NCI-H1694 treated with DMSO at 0.1 percent for 48 hours (cell line): ENCODE measurements at places on chromosomes 13 and 19.
A peak's percentile ranks its signal among the peaks of the same experiment; 100 is the strongest.

GRCh38 chr19:47280183-47280797 is 5.6 kb downstream of the INAFM1 start:
- DNase-seq, result no peak

DNA sequence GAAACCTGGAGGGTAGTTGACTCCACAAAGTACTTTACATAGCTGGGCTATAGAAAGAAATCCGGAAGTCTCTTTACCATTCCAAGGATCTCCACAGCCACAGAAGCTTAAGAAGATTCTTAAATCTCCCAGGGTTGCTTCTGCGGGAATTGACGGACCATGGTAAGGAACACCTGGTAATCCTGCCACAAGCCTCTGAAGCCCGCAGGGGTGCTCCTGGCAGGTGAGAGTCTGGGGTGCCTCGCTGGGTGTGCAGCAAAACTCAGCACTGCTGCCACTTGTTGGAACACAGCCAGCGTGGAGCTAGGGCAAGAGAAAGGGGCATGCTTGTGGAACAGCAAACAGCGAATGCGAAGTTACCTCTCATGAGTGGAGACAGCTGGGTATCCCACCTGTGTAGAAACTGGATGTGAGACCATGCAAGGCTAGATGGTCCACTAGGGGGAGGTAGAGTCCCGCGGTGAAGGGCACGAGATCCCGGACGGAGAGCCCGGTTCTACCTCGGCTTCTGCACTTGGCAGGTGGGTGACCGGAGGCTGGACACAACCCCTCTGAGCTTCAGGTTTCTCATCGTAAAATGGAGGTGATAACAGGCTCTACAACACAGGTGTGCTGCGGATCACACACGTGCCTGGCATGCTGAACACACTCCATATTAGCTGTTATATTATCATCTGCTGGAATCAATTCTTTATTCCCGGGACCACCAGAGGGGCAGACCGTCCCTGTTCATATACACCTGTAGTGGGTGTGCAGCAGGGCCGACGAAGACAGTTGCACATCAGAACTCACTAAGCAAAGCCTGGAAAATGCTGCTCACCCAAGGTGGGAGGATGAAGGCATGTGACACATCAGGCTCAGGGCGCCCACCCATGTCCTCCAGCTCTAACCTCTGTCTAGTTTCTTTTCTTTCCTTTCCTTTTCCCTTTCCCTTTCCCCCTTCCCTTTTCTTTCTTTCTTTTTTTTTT is 24.1 kb upstream of the UBAC2 start:
- DNase-seq, result peak; percentile 57

- peak; percentile 9 for DNase-seq
Measured at GRCh38 chr13:46010148-46010547, 42.4 kb downstream of the ZC3H13 start.

DNA sequence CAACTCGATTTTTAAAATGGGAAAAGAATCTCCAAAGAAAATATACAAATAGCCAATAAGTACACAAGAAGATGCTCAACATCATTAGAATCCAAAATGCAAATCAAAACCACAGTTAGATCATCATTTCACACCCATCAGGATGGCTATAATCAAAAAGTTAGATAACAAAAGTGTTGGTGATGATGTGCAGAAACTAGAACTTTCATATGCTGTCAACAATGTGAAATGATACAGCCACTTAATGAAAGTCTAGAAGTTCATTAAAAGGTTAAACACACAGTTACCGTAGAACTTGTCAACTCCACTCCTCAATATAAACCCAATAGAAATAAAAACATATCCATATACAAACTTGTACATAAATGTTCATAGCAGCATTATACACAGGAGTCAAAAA is 11.8 kb downstream of the ZC3H13 start:
- no peak for DNase-seq

DNA sequence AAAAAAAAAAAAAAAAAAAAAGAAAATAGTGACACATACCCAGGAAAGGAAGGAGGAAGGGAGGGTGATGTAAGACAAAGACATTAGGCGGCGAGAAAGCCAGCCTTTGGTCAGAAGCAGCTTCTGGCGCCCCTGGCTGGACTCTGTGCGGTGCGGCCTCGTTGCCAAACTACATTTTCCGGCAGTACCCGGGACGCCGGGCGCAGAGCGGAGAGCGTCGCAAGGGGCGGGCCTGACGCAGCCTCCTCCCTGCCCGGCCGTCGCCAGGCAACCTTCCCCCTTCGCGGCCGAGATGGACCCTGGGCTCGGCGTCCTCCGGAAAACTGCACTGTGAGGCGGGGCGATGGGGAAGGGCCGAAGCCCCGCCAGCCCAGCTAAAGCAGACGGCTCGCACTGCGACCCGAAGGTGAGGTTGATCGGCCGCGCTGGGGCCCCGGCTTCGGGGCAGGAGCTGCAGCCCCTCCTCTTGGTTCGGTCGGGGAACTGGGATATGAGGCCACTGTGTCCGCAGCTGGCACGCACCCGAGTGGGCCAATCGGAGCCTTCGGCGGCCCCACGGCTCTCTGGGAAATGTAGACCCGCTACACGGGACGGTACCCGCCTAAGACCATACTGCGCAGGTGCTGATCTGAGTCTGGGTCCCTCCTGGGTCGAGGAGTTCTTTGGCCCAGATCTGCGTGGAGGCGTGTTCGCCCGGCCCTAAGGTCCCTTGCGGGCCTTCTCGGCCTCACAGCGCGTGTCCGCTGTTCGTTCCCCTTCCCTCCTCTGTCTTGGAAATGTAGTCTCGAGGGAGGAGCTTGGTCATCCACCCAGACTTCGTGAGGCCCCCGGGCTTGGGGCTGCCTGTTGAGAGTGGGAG is 2.3 kb upstream of the MZF1 start:
- no peak for DNase-seq

DNA sequence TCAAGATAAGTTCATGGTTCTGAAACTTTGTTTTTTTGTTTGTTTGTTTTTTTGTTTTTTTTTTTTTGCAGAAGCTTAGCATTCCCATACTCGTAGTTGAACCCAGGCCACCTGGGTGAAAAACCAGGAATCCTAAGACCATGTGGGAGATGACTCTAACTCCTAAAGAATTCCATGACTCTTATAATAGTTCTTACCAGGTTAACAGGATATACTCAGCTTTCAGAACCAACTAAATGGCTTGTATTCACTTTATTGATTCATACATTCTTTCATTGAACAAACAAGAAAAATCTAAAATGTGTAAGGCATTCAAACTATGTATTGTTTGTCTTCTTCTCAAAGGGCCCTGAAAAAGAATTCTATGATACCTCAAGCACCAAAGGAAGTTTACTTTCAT is 40.5 kb upstream of the KLF5 start:
- no peak for DNase-seq

DNA sequence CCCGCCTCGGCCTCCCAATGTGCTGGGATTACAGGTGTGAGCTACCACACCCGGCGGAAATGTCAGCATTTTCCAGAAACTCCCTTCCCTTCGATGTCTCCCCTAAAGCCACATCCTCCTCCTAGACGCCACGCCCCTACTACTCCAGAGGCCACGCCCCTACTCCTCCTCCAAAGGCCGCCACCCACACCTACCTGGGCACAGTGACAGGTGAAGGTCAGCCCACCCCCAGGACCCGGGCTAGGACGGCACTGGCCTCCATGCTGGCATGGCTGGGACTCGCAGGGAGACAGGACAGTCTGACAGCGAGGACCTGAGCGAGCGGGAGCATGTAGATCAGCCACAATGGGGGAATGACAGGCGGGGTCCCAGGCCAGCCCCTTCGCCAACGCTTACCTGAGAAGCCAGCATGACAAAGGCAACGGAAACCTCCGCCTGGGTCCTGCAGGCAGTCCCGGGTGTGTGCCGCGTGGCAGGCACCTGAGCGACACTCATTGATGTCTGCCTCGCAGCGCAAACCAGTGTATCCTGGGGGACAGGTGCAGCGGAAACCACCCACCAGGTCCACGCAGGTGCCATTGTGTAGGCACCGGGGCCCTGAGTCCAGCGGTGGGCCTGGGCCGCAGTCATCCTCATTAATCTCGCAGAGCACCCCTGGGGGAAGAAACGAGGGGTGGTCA is 22.0 kb downstream of the NOTCH3 start:
- no peak for DNase-seq

DNA sequence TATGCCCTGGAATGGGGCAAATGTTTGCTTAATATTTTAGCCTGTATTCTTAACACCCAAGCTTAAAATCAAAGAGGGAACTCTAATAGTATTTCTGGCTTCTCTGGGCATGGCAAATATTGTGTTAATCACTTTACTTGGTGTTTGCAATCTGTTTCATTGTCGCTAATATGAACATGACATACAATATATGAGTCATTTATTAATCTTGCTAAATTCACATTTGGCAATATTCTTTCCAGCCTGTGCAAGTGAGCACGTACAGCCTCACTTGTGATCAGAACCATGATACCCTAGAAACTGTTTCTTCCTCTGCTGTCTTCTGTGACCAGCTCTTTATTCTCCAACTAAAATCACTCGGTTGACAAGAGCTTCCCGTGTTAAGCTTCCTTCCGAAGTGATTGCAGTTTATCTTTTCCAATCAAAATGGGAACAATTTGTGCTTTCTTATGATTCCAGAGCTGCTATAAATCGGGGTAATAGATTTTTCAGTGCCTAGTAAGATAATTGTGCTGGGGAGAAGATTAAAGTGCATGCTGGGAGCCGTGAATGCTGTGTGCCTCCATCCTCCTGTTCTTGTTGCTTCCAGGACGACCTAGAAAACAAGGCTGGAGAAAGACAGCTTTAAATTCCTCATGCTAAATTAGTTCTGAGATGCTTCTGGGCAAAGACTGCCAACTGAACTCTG is 153.0 kb upstream of the TMTC4 start:
- DNase-seq, result no peak

DNA sequence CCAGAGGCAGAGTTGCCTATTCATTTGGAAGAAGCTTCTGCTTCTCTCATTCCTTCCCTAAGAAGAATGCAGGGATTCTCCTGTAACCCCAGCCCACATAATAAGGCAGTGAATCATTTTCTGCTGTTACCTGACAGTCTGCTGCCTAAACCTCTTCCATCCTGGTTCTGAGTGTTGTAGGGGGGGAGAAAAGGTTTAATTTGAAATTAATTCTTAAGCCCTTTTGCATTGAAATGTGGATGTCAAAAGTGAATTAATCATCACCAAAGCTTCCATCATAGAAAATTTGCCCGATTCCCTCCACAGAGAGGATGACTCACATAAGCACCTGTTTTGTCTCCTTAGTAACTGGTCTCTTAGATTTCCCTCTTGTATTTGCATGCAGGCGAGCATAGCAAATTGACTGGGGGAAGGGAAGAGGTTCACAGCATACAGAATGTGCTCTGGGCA is 146.7 kb upstream of the FNDC3A start:
- DNase-seq, result no peak

DNA sequence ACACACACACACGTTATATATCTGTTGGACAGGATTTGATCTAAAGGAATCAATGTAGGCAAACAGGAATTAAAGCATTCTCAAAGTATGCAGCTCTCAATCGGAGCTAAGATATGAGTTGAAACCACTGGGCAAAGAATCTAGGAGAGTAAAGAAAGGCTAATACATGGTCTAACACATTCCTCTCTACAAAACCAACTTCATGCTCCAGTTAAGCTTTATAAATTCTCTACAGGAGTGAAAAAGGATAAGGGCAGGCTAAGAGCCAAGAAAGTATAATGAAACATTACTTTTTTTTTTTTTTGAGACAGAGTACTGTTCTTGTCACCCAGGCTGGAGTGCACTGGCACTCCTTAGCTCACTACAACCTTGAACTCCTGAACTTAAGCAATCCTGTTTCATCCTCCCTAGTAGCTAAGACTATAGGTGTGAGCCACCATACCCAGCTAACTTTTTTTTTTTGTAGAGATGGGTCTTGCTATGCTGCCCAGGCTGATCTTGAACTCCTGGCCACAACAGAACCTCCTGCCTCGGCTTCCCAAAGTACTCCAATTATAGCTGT is 10.6 kb downstream of the FBXL3 start:
- no peak for DNase-seq

GRCh38 chr19:21856773-21857514 is 21.0 kb upstream of the ZNF43 start:
- no peak for DNase-seq

DNA sequence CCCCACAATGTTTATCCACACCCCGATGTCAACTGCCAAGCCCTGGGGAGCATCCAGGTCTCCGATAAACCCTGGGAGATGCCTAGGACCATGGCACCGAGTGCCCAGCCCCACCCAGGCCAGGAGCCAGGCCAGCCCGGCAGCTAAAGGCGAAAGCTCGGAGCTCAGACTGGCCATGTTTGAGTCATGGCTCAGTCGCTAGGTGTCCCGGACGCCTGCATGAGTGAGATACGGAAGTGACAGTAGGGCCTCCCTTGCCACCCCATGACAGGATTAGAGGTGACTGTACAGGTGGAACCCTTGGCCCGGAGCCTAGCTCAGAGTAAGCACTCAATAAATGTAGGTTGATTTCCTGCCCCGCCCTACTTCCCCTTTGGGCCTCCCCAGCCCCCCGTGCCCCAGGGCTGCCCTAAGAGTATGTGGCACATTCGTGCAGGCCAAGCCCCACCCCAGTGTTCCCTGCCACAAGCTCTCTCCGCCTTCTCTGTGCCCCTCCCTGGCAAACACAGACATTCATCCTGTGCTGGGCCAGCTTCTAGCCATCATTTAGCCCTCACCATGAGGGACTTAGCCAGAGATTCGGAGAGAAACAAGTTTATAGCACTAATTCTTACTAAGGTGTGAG is 5.8 kb upstream of the TPM4 start:
- no peak for DNase-seq

GRCh38 chr19:33385956-33386355 is 12.4 kb downstream of the CEBPG start:
- no peak for DNase-seq

DNA sequence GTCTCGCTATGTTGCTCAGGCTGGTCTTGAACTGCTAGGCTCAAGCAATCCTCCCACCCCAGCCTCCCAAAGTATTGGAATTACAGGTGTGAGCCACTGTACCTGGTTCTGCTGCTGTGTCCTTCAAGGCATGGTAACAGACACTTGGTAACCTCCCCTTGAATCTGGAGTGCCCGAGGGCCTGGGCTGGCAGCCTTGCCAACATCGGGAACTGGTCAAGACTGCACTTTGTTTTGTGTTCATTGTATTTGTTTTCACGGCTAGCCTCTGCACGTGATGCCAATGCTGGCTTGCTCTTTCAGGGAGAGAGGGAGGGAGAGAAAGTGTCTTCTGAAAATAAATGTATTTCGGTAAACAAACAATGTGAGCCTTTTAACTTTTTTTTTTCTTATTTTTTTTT is 12.0 kb downstream of the CERS4 start:
- no peak for DNase-seq

GRCh38 chr19:55678121-55678671 is 3.2 kb downstream of the EPN1 start:
- DNase-seq, result no peak

GRCh38 chr19:33720691-33721682 is 75.7 kb upstream of the KCTD15 start:
- DNase-seq, result no peak
